ENCODE measurements at places on chromosomes 16 and 17.
A peak's percentile ranks its signal among the peaks of the same experiment; 100 is the strongest.

GRCh38 chr16:88317613-88317965 lies 65.2 kb upstream of the ZNF469 start:
- DNase-seq: no peak

GRCh38 chr16:23182679-23183542 lies at the start of gene SCNN1G:
Gene SCNN1G (plus strand): TSS chr16:23182745. CDS start chr16:23186272, 3,527 bp downstream.
- DNase-seq: peak; percentile 6

DNA sequence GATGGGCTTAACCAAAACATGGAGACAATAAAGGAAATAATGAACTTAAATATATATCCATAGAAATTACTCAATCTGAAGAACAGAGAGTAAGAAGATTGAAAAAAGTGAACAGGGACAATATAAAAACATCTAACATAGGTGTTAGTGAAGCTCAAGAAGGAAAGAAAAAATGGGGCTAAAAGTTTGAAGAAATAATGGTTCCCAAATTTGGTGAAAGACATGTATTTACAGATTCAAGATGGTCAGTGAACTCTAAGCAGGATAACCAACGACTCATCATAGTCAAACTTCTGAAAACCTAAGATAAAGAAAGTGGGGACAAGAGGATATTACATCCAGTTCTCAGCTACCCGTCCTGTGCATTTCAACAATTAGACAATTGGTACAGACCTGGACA lies 22.6 kb downstream of the SDK2 start:
- no peak for DNase-seq

DNA sequence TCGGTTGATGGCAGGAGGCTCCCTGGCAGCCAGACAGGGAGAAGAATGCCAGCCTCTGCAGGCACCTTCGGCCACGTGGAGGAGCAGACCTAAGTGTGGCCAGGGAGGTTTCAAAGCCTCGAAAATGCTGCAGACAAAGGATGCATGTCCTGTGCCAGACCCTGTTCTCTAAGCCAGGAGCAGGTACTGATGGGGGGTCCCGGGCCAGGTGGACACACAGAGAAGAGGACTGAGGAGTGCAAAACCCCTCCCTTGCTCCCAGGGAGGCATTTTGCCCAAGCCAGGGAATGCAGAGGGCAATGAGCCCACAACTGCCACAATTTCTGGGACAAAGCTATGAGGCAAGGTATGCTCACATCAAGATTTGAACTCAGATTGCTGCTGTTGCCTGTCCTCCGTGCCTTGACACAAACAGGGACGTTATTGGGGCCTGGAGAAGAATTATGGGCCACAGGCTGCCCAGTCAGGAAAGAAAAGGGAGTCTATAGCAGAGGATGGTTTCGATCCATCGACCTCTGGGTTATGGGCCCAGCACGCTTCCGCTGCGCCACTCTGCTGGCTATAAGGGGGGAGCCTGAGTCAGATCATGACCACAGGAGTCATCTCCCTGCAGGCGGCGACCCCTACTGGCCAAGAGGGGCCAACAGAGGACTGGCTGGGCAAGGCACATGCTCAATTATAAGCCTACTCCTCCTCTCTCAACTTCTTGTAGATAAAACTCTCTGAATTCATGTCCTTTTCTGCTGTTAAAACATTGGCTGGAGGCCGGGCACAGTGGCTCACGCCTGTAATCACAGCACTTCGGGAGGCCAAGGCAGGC lies 25.1 kb upstream of the FOXK2 start:
- DNase-seq: peak; percentile 31

- DNase-seq: no peak
These were observed 3.9 kb upstream of the SCPEP1 start for GRCh38 chr17:56974055-56974454.

DNA sequence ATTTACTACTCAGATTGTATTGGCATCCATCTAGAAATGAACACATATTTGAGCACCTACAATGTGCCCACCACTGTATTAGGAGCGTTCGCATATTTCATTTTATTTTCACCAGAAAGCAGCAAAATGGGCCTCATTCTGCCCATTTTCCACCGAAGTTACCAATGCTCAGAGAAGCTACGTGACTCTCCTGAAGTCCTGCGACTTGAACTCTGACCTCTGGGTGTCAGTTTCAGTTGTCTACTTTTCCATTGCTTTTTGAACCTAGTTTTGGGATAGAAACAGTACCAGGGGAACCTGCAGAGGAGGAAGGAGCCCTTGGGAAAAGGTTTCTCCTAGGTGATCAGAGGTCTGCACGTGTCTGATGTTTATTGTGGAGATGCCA lies 139.1 kb upstream of the SDK2 start:
- DNase-seq: no peak

- no peak for DNase-seq
These were observed 32.4 kb upstream of the EFCAB13 start for GRCh38 chr17:47291242-47291873.

DNA sequence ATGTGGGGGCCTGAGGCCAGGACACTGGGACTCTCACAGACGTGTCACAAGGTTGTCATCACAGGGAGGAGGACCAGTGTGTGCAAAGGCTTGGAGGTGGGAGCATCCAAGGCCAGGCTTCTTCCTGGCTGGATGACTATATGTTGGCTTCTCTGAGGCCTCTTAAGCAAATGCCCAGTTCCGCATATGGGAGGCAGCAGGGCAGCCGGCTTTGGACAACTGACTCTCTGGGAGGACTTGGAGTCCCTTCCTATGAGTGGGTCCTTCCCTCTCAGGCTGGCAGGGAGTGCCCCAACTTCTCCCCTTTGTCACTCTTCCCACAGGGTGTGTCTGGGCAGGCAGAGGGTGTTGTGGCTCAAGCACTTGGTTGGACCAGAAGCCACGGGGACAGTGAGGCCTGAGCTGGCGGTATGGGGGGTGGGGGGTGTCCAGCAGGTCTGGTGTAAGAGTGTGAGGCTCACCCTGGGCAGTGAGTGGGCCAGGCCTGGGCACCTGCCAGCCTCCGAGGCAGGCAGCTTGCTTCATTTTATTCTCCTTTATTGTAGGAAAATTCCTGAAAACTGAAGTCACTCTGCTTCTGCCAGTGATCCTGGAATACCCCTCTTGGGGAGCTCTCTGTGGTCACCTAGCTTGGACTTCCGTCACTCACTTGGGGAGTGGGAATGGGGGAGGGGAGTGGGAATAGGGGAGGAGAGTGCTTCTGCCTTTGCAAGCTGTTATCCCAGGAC lies 14.9 kb downstream of the ADGRG1 start:
- DNase-seq: no peak

DNA sequence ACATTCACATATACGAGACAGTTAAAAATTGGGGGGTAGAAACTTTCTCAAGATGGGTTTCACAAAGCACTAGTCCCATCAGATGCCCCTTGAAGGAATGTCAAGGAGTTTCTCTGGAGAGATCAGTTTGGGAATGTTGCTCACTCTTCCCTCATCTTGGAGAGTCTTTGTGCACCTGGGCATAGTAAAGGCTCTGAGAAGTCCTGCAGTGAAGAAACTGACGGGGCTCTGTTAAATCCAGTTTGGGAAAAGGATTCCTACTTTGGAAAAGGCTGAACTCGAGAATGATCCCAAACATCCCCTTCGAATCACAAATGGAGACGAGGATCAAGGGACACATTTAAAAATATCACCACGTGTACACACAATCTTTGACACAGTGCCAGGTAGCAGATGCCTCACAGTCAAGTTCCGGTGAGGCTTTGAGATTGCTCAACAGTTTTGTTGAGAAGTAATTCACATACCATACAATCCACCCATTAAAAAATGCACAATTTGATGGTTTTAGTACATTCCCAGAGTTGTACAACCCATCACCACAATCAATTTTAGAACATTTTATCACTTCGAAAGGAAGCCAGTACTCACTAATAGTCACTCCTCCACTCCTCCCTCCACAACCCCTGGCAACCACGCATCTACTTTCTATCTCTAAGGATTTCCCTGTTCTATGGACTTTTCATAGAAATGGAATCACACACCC lies 203.4 kb upstream of the FOXF1 start:
- DNase-seq: no peak

GRCh38 chr17:10031606-10032005 lies 126.5 kb upstream of the RCVRN start:
- DNase-seq: no peak

GRCh38 chr16:68902003-68902968 lies 59.0 kb downstream of the TANGO6 start:
- DNase-seq: peak; percentile 65

GRCh38 chr17:8916466-8916865 lies 49.0 kb upstream of the PIK3R6 start:
- no peak for DNase-seq

GRCh38 chr17:3683054-3683511 lies 12.9 kb downstream of the P2RX5 start:
- DNase-seq: no peak

- peak; percentile 40 for DNase-seq
These were observed 20.3 kb upstream of the HOXB9 start for GRCh38 chr17:48646183-48647102.

- DNase-seq: no peak
These were observed 5.9 kb downstream of the CYB561 start for GRCh38 chr17:63440127-63440769.

- DNase-seq: no peak
These were observed 54.4 kb upstream of the RCVRN start for GRCh38 chr17:9959377-9959981.

- no peak for DNase-seq
These were observed 8.2 kb upstream of the C16orf74 start for GRCh38 chr16:85759136-85759535.

GRCh38 chr17:32515677-32516383 lies 29.0 kb downstream of the CDK5R1 start:
- DNase-seq: no peak

DNA sequence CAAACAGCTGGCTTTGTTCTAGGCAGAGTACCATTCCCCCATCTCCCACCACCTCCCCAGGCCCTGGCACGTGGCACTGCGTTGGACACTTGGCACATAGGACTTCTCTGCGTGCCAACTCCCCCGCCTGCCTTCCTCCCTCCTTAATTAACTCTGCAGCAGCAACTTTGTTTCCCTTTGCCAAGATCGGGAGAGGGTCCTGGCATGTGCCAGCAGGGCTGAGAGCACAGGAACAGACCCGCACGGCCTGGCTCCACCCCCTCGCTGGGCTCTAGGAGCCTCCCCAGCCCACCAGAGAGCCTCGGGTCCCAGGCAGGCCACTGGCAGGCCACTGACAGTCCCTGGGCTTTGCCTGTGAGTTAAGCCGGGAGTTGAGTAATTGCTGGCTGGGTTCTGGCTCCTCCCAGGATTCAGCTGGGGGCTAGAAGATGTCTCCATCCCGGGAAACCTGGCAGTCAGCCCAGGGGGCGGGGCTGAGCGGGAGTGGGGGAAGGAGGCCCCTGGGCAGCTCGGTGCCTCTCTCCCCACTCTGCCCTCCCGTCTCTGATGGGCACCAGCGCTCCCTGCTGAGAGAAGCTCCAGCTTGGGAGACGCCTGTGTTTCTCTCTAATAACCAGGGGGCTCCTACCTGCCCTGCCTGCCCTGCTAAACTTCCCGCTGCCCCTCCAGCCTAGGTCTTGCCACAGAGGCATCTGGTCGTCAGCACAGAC lies 224.0 kb upstream of the TNRC6C start:
- DNase-seq: peak; percentile 86

DNA sequence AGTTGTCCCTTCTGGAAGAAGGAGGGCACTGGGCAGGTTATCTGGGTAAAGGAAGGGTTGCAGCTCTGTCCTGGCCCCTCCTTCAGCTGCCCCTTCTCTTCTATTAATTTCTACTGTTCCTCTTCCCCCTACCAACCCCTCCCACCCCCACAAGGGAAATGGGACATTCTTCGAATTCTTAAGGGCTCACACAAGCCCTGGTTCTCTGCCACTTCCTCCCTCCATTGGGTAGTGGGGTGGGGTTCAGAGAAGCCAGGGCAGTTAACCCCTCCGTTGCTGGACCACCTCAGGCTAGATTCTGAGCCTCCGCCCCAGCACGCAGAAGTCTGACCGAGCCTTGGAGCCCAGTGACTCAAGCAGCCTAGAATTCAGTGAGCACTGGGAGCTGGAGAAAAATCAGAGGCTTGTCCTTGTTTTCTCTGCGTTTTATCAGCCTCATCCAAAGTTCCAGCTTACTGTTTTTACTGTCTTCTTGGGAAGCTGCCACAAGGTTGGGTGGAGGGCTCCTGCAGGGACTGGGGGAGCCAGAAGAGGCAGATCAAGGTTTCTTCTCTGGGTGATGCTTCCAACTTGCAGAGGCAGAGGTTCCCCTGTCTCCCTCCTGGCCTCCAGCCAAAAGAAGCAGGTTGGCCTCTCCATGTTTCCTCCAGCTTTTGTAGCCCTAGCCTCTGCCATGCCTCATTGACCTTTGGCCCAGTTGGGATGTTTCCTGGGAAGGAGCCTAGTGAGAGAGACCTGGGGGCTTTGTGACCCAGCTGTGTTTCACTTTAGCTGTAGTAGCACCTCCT lies 10.2 kb downstream of the LASP1 start:
- no peak for DNase-seq

DNA sequence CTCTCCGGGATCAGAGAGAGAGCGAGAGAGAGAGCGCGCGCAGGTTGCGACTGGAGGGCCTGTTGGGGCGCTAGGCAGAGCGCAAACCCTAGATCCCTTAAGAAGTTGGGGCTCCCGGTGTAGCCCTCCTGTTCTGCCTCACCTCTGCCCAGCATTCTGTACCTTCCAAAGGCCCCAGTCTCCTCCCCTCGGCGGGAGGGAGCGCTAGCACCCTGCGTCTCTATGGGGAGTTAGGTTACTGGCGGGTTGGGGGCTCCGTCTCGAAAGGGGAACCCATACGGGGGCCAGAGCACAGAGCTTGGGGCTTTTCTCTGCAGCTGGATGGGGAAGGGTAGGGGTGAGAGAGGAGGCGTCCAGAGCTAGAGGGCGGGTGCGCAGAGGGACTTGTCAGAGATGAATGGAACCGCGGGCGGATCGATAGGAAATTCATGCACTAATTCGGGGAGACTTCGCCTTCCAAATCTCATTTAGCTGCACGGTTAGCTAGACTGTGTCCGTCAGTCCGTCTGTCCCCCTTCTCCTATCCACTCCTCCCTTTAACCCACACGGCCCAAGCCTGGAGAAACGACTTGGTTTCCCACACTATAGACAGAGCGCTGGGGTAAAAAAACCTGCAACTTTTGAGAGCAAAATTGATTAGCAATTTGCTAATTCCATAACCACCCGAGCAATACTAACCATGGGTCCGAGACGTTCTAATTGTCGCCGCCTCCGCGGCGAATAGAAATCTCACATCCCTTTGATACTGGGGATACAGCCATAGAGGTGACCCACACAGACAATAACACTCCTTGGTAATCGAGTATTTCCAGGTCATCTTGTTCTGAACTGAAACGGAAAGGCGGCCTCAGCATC lies 693 bp upstream of the HOXB4 start:
- DNase-seq: no peak

GRCh38 chr17:50268743-50269275 lies 5.5 kb upstream of the TMEM92 start:
- DNase-seq: no peak

DNA sequence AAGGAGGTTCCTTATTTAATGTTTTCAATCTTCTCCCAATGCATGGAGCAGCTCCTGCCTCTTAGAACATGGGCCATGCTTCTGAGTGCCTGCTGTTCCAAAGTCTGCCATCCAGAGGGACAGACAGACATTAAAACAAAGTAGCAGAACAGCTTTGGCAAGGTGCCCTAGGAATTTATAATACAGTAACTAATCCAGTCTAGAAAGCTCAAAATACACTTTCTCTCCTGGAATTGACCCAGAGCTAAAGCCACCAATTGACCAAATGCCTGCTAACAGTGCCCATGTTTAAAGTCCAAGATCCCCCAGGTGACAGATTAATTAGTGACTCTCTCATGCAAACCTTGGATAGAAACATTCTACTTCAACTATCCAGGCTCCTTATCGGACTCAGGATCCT lies 11.1 kb upstream of the CHRNE start:
- DNase-seq: no peak

Measured in NCI-H1105 (cell line).